ENCODE measurements at places on chromosomes 3 and 15.

DNA sequence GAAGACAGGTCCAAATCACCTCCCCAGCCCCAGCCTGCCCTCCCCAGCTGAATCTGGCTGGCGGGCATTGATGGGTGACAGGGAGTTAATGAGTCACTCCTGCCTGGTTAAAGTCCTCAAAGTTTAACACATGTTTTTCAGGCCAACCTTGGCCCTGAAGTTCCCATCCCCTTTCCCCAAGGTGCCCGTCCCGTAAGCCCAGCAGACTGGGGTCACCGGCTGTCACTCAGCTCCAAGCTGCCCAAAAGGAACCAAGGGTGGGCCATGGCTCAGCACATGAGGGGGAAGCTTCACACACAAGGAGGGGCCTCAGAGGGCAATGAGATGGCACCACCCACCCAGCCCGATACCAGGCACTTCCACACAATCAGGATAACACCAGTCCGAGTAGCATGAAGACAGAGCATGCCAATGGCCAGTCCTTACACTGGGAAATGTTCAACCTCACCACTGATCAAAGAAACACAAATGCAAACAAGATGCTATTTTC, 10.2 kb upstream of the KLF15 start:
- DNase-seq = no peak

GRCh38 chr15:44659056-44659455, 4.4 kb downstream of the SPG11 start:
- no peak for DNase-seq

GRCh38 chr3:23256741-23257435, 53.8 kb downstream of the UBE2E2 start:
- no peak for DNase-seq

DNA sequence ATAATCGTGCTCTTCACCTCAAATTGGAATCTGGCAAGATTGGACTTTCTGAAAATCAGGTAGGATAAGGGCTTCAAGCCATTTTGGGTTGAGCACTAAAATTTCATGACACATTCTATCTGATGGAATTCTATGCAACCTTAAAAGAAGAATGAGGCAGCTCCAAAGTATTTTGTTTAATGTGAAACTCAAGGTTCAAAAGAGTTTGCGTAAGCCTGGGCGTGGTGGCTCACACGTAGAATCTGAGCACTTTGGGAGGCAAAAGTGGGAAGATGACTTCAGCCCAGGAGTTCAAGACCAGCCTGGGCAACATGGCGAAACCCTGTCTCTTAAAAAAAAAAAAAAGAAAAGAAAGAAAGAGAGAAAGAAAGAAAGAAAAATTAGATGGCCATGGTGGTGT, 3.6 kb upstream of the PLA1A start:
- no peak for DNase-seq

DNA sequence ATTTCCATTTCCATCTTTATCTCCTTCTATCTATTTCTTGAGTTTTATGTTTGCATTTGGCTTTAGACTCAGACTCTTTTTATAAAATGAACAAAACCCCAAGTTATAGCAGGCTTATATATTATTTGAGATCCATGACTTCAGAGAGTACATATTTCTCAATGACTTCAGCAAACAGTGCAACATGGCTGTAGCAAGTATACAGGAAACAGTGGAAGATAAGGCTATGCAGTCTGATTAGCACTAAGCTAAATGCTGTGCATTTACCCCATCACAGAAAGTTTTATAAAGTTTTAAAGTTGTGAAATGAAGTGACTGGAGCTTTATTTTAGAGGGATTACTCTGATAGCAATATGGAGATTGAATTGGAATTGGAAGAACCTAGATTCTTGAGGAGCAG, 463.5 kb upstream of the TGFBR2 start:
- DNase-seq = no peak

DNA sequence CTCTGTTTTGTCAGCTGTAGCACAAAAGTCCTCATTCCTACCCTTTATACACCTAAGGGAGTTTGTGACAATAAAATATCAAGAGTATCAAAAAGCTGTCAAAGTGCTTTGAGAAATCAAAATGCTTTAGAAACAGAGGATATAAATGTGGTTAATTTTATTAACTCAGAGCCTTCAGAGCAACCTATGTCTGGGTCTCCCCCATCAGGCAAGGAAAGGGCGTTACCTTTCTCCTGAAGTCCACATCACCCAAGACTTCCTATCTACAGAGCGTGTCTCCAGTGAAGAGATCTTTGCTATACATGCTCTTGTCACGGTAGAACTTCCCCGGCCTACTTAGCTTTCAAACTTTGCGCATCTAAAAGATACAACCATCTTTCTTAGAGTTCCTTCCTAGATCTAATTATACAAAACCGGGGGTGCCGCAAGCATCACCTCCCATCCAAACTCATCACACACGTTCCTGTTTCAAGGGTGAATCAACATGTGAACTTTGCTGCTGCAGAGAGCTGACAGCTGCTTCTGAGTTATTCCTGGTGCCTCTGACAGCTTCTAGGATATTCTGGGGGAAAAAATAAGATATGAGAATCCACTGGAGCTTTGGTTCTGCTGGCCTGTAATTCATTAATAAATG, 93.0 kb downstream of the RARB start:
- DNase-seq = no peak

GRCh38 chr3:98744283-98744682, 18.9 kb upstream of the ST3GAL6 start:
- DNase-seq = no peak

DNA sequence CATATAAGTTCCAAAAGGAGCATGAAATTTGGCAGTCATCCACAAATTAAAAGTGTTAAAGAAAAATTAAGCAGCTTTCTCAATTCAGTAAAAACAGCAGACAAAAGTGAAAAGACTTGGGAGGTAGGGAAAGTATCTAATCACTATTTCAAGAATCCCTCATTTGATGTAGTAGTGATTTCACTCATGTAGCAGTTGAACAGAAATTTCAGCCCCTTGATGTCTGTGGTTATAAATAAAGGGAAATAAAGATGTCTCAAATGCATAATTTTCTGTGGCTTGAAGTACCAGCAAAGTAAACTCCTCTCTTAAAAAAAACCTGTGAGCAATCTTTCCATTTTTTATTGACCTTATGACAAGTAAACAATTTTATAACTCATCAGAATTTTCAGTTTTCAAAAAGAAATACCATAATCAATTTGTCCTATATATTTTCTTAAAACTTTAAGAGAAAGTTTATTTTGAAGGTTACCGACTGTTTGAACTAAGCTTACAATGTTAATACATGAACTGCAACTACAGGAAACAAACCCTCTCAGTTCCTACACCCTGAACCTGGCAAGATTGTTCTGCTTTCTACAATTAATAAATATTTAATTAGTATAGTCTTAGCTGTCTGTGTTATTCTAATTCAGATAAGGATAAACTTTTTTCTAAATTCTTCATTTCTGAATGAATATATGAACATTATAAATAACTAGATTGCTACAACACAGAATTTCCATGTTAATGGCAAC, 94.2 kb downstream of the CBLB start:
- no peak for DNase-seq

DNA sequence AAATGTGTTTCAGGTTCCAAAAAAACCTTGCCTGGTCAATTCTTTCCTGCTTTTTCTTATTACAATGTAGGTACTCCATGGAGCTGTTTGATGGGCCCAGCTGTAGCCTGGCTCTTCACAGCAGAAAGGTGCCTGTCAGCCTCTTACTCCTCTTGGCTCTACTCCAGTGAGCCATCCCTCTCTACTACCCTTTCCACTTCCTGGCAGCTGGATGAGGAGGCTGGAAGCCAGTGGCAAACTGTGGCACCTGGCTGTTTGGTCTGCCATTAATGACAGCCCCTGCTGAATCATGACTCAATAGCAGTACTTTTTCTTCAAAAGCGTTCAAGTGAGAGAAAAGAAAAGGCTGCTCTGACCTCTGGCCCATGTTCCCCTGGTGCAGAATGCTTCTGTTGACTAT, 618.1 kb downstream of the PYDC2 start:
- no peak for DNase-seq

- DNase-seq = no peak
Observed at GRCh38 chr15:48292458-48292857, 38.8 kb upstream of the DUT start.

DNA sequence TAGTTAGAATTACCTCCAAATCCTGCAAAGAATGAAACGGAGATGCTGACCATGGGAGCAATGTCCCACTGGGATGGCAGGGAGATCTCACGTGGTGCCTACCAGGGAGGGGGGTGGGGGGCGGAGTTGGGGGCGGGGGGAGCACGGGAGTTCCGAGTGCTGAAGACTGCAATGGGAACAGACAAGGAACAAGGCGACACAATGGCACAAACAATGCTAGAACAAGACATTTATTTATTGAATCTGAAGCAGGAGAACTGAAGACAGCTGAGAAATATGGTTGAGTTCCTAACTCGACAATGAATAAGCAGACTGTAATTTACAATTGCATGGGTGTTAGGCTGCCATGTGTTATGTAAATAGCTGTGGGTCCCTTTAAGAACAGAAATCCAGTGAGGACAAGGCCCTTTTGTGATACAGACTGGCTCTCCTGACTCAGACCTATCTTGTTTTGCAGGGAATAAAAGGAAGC, 91.2 kb downstream of the AQP9 start:
- no peak for DNase-seq

- DNase-seq = no peak
Observed at GRCh38 chr3:30686176-30686575, 79.8 kb downstream of the TGFBR2 start.

GRCh38 chr3:192545333-192545732, 182.0 kb downstream of the FGF12 start:
- no peak for DNase-seq

DNA sequence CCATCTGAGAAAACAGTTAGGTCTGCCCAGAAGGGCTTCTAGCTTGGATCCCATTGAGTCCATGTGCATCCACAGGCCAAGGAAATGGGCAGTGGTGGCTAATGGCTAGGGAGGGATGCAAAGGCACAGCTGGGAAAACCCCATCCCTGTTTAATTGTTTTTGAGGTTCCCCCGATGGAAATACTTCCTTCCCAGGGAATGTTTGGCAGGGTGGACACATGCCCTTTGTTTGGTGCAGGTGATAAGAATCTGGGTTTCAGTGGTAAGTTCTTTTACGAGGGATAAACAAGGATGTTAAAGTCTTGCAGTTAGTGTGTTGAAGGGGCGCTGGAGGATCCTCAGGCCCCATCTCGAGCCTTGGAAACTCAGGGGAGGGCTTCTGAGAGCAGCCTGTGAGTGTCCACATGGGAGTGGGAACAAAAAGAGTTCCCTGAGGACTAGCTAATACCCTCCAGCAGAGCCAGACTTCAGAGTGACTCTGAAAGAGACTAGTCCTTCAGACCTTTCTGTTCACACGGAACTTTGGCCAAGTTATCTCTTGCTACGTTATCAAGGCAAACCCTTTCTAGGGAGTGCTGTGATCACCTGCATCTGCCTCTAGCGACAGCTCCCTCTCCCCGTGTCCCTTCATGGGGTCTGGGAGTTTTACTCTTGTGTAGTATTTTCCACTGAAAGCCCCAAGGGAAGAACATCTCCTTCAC, 17.4 kb downstream of the PTPRG start:
- DNase-seq = no peak

GRCh38 chr15:78959360-78959759, 14.5 kb upstream of the CTSH start:
- no peak for DNase-seq

DNA sequence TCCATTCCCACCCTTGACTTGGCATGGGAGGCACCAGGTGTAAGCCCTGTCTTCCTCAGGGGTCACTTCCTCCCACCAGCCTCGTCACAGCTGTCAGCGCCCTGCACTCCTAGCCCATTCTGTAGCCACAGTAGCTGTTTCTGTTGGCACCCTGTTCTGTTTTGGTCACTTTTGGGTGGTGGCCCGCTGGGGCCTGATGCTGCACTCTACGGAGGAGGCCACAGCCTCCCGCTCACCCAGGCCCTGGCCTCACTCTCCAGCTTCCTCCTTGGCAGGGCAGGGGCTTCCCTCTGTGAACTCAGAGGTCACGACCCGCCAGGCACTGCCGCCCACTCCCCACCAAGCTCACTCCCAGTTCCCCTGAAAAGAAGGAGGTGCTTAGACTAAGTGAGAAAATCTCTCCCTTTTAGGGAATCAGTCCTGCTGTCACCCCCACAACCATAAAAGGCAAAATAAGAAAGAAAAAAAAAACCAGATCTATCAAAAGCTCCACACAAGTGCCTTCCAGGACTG, 68.4 kb downstream of the MGLL start:
- DNase-seq = no peak

GRCh38 chr3:128787256-128788253, 61.6 kb downstream of the RAB7A start:
- no peak for DNase-seq

- DNase-seq = no peak
Observed at GRCh38 chr3:124461838-124462632, 268.2 kb upstream of the UMPS start.

DNA sequence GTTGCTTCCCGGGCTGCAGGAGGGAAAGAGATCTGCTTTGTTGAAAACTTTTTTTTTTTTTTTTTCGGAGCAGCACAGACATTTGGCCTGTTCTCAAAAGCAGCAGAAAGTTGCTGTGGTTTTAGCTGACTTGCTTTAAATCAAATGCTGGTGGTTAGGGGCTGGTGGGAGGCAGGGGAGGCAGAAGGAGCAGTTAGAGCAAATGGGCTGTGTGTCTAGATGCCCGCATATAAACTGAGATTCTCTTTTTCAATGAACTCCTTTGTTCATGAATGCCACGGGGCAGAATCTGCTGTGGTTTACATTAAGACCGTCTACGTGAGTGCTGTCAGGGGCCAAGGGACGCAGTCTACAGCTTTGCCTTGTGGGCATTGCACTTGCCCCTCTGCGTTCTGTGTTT, 95.9 kb downstream of the FLNB start:
- DNase-seq = no peak

DNA sequence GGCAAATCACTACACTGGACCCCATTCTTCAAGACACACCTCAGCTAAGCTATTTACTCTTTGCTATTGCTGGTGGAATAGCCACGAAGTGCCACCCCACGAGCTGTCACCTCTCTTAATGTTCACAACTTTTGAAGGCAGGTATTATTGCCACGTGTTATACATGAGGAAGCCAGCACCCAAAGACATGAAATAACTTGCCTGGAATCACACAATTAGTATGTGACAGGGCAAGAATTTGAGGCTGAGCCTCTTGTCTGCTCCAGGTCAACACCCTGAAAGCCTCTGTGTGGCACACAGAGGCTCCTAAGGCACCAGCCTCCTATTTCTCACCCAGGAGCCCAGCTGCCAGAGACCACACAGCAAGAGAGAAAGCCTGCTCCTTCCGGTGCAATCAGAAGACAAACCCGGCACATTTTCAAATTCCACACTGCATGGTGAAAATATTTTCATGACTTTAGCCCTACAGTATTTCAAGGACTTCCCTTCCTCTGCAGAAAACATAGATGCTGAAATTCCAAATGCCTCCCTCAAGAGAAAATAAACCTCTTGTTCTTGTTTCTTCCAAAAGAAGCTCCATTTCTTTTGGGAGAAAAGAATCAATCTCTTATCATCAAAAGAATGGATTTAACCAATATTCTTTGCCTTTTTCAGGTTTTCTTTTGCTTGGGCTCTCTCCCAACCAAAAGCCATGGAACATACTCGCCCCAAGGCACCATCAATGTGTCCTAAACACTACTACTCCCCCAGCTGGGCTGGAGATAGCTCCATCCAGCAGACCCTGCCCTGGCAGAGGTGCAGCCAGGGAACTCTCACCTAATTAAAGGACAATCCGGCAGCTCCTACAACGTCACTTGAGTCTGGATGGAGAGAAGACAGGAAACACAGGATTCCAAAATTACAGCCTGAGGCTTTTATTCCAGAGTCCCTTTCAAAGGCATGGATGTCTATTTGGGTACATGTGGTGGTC, 84.7 kb upstream of the THBS1 start:
- DNase-seq = no peak

GRCh38 chr15:101064795-101065569, 145.8 kb downstream of the LRRK1 start:
- no peak for DNase-seq
